ENCODE measurements at places on chromosomes 5 and 9.

- no peak for DNase-seq
Measured at GRCh38 chr9:35606138-35606504, 1.1 kb downstream of the TESK1 start.

- no peak for DNase-seq
Measured at GRCh38 chr5:159096243-159096923, 3.3 kb downstream of the EBF1 start.

DNA sequence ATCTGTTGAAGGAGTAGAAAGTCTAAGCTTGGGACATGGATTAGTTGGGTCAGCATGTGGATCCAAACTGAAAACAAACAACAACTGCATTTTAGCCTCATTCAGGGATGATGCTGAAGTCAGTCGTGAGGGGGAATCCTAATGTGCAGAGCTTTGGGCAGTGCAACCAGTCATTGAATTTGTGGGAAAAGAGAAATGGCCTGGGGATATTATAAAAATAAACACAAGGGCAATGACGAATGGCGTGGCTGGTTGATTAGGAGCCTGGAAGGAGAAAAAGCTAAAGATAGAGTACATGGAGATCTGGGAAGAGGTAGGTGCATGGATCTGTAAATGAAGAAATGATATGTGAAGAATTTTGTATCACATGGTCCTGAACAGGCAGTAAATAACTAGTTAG is 477.6 kb downstream of the TLE1 start:
- DNase-seq: no peak

DNA sequence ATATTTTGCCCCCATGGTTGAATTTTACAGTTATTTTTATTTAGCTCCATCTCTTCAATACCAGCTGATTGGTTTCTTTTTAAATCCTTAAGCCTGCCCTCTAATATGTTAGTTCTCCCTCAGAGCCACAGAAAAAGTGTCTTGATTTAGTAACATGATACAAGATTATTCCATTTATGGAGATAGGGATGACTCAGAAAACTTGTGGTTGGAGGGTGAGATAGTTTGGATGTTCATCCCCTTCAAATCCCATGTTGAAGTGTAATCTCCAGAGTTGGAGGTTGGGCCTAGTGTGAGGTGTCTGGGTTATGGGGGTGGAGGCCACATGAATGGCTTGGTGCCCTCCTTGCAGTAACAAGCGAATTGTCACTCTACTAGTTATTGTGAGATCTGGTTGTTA is 115.7 kb downstream of the FBXO38 start:
- no peak for DNase-seq

- DNase-seq: no peak
Measured at GRCh38 chr5:154276973-154277331, 86.4 kb downstream of the GALNT10 start.

- no peak for DNase-seq
Measured at GRCh38 chr5:136064510-136064909, 35.7 kb downstream of the TGFBI start.

DNA sequence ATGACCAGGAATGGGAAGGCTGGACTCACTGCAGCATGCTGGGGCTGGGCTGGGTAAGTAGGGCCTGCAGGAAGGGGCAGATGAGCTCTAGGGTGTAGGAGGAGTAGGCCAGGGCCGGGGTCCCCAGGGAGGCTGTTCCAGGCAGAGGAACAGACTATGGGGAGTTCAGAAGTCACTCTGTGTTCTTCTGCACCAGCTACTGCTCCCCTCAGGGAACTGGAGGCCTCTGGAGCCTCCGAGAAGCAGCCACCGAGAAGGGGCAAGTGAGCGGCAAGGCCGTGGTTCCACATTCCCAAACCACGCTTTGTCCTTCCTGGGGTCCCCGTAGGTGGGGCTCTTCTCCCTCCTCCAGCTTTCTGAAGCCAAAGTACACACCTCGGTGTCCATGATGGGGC is 8.4 kb upstream of the SLC2A6 start:
- DNase-seq: no peak

GRCh38 chr9:94945197-94946144 is 219.0 kb downstream of the AOPEP start:
- no peak for DNase-seq

DNA sequence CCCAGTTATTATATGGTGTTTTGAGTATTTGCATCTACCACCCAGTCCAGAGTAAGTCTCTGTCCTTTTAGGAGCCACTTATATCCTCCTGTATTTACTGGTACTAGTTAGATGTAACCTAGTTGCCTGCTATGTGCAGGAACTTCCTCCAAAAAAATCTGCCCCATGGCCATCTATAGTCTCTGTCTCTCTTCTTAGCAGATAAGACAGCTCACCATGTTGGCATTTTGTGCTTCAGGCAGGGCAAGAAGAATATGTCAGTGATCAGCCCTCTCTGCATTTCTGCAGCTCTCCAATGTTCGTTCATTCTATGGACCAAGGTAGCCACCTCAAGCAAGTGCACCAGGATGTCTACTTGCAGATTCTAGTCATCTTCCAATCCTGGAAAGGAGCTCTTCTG is 446.5 kb downstream of the TLE1 start:
- DNase-seq: no peak

GRCh38 chr5:71652803-71653543 is 65.8 kb downstream of the MCCC2 start:
- DNase-seq: no peak

GRCh38 chr9:6829027-6829426 is 71.3 kb downstream of the KDM4C start:
- no peak for DNase-seq

GRCh38 chr5:91007780-91008402 is 375.2 kb downstream of the ARRDC3 start:
- DNase-seq: no peak

- no peak for DNase-seq
Measured at GRCh38 chr5:9156282-9156681, 389.6 kb downstream of the SEMA5A start.

DNA sequence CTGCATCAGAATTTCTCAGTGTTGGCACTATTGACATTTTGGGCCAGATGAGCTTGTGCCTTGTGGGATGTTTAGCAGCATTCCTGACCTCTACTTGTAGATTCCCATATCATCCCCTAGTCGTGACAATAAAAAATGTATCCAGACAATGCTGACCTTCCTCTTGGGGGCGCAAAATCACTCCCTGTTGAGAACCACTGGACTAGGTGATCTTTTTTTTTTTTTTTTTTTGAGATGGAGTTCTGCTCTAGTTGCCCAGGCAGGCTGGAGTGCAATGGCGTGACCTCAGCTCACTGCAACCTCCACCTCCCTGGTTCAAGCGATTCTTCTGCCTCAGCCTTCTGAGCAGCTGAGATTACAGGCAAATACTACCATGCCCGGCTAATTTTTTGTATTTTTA is 22.6 kb downstream of the STXBP1 start:
- DNase-seq: no peak

GRCh38 chr5:152104211-152104610 is 179.6 kb upstream of the GLRA1 start:
- no peak for DNase-seq

GRCh38 chr5:109199799-109200620 is 209.8 kb downstream of the PJA2 start:
- no peak for DNase-seq

DNA sequence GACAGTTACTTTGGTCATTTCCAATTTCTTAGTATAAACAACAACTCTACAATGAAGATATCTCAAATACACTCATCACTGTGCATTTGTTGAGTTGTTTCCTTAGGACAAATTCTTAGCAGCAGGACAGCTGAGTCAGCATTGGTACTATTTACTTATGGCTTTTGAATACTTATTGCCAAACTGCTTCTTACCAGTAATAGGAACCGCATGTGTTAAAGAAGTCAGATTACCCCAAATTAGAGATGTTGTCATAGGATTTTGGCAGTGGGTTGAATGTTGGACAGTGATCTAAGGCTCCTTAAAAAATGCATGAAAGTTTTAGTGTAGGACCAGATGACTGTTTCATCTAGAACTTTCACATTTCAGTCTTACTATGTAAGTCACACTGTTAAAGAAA is 280.1 kb upstream of the DMRT1 start:
- DNase-seq: no peak

- DNase-seq: no peak
Measured at GRCh38 chr5:122849771-122850170, 4.4 kb downstream of the SNX24 start.

GRCh38 chr5:149489605-149490037 is 61.6 kb downstream of the CSNK1A1 start:
- DNase-seq: no peak

DNA sequence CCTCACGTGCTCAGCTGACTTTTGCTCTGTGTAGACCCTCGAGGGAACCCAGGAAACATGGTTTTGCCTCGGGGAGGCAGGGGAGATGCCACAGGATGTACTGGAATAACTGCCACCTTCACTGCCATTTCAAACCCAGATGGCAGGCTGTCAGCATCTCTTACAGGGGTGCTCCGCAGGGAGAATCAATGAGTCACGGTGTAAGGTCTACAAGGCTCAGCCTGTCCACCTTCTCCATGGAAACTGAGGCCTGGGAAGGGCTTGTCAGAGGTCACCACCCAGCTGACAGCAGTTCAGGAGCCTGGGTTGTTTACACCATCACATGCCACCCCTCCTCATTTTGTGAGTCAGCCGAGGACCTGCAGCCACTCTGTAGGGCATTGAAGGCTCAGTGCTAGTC is 30.8 kb downstream of the DAB2IP start:
- no peak for DNase-seq

DNA sequence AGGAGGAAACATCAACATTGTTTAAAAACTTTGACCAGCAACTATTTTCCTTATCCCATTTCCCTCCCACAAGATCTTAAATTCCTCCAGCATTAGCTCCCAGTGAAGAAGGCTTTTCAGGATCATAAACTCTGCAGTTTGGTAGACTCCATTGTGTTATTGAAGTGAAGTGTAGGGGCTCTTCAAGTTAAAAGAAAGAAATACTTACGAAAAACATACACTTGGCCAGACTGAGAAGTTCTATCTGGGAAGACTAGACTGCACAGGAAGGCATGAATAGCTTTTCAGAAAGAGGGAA is 22.3 kb downstream of the LIFR start:
- no peak for DNase-seq

DNA sequence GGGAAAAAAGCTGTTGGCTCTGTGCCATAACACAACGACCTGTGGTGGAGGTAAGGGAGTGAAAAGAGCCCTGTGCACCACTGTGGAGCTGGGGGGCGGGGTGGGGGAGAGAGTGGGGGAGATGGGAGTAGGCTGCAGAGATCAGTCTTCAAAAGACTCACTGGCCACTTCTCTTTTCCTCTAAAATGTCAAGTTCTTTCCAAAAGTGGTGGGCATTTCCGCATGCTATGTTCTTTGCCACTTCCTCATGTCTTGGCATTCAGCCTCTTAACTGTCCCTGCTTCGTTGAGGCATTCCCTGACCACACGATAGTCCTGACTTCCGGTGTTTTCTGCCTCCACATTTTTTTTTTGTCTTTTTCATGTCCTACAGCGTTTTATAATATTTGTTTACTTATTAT is 2.4 kb upstream of the PPP2R2B start:
- no peak for DNase-seq

GRCh38 chr9:11794984-11795383 is 898.2 kb upstream of the TYRP1 start:
- DNase-seq: no peak

DNA sequence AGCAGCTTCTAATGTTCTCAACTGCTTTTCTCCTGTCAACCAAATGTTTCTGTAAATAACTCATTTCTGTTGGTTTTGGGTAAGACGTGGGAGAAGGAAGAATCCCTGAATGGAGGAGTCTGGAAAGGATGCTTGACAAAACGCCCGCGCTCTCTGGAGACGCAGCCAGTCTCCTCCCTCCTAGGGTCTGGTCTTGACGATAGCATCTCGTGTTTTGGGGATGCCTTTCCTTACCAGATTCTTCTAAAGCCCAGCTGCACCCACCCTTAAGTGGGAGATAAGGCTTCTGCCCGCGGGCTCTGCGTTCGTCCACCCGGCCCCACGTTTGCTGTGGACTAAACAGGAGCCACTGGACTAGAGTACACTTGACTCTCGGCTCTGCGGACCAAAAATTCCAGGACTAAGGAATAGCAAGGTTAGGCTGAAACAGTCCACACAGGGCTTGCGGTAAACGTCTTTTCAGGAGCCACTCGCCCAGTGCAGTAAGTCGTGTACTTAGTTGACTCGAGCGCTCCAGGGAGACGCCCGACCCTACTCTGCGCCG is 491 bp upstream of the CTSL start:
- DNase-seq: no peak

GRCh38 chr9:22374051-22374450 is 72.6 kb upstream of the DMRTA1 start:
- DNase-seq: no peak

DNA sequence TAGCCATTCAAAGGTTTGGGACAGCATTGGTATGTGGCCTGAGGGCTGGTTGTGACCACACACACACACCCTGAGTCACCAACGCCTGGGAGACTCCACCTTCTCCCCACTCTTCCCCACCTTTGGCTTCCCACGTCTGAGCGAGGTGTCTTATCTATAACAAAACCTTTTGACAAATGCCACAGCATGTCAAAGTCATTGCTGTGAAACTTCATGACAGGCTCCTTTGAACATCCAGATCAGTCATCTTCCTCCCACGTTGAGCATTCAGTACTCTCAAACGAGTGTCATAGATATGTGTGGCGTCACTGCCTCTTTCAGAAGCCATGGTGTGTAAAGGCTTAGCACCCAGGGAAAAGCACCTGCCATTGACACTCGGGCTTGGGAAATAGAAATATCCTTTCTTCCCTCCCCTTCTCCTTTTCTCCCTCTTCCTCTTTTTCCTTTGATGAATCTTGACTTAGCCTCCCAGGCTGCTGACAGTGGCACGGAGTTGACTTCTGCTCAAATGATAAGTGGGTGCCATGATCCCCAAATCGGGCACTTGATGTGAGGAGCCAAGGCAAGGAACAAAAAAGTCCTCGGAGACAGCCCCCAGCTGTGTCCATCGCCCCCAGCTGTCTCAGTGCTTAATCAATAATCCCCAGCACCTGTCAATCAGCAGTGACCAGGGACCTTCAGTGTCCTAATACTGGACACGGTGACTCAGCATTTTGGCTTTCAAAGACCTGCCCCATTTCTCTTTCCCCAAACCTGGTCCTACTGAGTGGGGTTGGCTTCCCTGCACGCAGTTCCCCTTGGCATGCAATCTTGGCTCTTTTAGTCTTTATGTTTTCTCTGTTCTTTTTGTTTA is 114.8 kb downstream of the FGF18 start:
- DNase-seq: no peak

DNA sequence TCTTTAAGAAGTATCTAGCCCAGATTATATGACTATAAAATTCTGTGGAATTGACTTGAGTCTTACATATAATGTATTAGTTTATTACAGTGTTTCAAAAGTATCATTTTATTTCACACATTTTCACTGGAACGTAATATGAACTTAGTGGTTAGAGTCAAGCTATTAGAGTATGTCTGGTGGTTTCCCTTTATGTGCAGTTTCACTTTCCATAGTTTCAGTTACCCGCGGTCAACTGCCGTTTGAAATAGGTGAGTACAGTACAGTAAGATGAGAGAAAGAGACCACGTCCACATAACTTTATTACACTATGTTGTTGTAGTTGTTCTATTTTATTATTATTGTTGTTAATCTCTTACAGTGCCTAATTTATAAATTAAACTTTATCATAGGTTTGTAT is 50.5 kb downstream of the COMMD10 start:
- no peak for DNase-seq

- DNase-seq: no peak
Measured at GRCh38 chr5:14483504-14484157, 98.0 kb upstream of the OTULINL start.

GRCh38 chr5:61995486-61995885 is 310.5 kb upstream of the KIF2A start:
- DNase-seq: no peak

GRCh38 chr5:128009403-128009802 is 74.2 kb upstream of the SLC12A2 start:
- no peak for DNase-seq
